H1 (cell line): ENCODE measurements at places on chromosomes 16 and 17.

GRCh38 chr17:34651402-34651811, 72.0 kb downstream of the TMEM132E start:
- H3K36me3 ChIP-seq = no peaks in the 10 kb centered on the region
- no peak overlapping the region for H3K4me3 ChIP-seq
- no peaks in the 10 kb centered on the region for H3K4me1 ChIP-seq
- DNase-seq = no peak
- H3K27me3 ChIP-seq = no peaks in the 10 kb centered on the region

DNA sequence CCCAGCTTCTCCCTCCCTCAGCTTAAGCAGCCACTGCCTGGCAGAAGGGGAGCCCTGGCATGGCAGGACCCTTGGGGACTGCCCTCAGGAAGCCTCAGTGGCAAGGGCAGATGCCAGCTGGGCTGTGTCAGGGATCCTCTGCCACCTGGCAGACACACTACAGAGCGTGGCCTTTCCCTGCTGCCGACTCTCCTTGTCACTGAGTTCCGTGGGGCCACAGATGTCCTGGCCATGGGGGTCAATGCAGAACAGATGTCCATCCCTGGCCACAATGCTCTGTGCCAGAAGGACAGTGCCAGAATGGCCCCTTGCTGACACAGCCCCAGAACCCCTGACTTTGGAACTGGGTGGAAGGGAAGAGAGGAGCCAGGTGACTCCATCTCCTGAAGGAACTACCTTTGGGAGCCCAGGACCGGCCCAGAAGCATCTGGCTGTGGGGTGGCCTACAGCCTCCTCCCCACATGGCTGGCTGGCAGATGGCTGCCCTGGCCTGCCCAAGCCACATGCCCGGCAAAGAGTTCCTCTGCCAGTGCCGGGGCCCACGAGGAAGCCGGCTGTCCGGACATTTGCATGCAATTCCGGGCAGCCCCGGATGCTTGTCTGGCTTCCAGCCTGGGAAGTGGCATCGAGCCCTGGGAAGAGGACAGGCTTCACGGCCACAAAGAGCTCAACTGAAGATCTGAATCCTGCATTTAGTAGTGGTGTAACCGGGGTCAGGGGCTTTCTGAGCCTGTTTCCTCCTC, 24.1 kb downstream of the NPTX1 start:
- DNase-seq = no peak
- H3K27me3 ChIP-seq = no peaks in the 10 kb centered on the region
- no peaks in the 10 kb centered on the region for H3K36me3 ChIP-seq
- no peak overlapping the region for H3K27ac ChIP-seq
- no peak overlapping the region for H3K4me3 ChIP-seq

- H3K4me1 ChIP-seq = no peaks in the 10 kb centered on the region
- DNase-seq = no peak
- H3K27ac ChIP-seq = no peak overlapping the region
Measured at GRCh38 chr16:28064150-28064549, 636 bp upstream of the GSG1L start.

- DNase-seq = no peak
- no peaks in the 10 kb centered on the region for H3K36me3 ChIP-seq
- peaks cover 30% of the 10 kb centered on the region for H3K27me3 ChIP-seq
- no peak overlapping the region for H3K27ac ChIP-seq
Measured at GRCh38 chr16:85078226-85078625, 34.0 kb downstream of the CIBAR2 start.

DNA sequence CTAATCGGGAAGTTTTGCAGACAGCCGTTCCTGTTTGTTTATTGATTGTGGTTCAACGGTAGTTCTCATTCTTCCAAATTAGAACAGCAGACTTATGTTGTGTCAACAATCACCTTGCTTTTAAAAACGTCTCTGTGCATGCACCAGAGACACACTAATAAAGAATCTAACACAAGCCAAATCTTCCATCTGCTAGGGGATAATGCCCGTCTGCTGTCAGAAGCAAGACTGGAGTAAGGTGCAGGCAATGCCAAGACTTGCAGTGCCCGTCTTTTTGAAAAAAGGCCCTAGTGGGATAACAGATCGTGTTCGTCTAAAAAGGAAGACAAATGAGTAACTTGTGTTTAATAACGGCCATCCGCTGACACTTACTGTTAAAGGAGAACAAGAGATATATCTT, 158.4 kb downstream of the KCNJ2 start:
- no peaks in the 10 kb centered on the region for H3K4me1 ChIP-seq
- no peaks in the 10 kb centered on the region for H3K36me3 ChIP-seq
- no peak overlapping the region for H3K4me3 ChIP-seq
- H3K27me3 ChIP-seq = no peaks in the 10 kb centered on the region

- H3K27me3 ChIP-seq = no peaks in the 10 kb centered on the region
- no peak overlapping the region for H3K27ac ChIP-seq
- H3K4me3 ChIP-seq = no peak overlapping the region
- no peaks in the 10 kb centered on the region for H3K36me3 ChIP-seq
- peaks cover 7% of the 10 kb centered on the region for H3K4me1 ChIP-seq
Measured at GRCh38 chr17:17511293-17511741, 15.1 kb upstream of the RASD1 start.

DNA sequence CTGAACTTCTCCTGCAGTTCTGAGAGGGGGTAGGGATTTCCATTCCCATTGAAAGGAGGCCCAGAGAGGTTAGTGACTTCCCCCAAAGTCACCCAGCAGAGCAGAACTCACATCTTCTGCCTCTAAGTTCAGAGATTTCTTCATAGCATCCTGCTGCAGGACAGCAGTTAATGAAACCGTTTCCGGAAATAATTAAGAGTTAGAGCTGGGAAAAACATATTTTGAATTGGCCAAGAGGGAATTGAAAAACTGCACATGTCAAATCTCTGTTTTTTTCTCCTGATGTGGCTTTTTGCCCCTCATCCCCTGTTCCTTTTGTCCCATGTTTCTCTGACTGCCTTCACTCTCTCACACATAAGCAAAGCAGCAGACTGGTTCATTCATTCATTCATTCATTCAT, 26.6 kb downstream of the ITPRIPL2 start:
- no peaks in the 10 kb centered on the region for H3K27me3 ChIP-seq
- DNase-seq = no peak
- H3K4me3 ChIP-seq = no peak overlapping the region
- 0 out of 2 replicates have a peak, but pooled peaks cover 3% of the 10 kb centered on the region for H3K4me1 ChIP-seq
- H3K36me3 ChIP-seq = no peaks in the 10 kb centered on the region
- no peak overlapping the region for H3K27ac ChIP-seq

GRCh38 chr16:3695610-3696369, 21.5 kb downstream of the TRAP1 start:
- no peaks in the 10 kb centered on the region for H3K36me3 ChIP-seq
- H3K4me3 ChIP-seq = no peak overlapping the region
- H3K4me1 ChIP-seq = no peaks in the 10 kb centered on the region; the same call in 1 of the 2 replicates
- no peaks in the 10 kb centered on the region for H3K27me3 ChIP-seq
- DNase-seq = no peak

DNA sequence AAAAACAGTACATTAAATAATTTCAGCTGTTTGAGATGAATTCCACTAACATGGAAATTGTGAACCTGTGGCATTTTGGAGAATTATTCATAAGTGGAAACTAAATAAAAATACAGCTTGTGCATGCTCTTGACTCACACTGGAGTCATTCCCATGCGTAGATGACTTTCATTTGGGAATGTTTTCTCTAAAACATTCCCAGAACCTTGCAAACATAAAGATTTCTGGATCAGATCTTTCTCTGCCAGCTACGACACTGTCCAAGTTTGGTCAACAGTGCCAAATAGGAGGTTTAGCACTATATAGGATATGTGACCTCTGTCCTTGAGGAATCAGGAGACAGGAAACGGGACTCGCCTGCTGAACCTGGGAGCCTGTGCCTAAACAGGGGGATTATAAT, 400.9 kb downstream of the SLC39A11 start:
- no peaks in the 10 kb centered on the region for H3K27me3 ChIP-seq
- no peaks in the 10 kb centered on the region for H3K4me1 ChIP-seq
- DNase-seq = no peak
- H3K36me3 ChIP-seq = no peaks in the 10 kb centered on the region

DNA sequence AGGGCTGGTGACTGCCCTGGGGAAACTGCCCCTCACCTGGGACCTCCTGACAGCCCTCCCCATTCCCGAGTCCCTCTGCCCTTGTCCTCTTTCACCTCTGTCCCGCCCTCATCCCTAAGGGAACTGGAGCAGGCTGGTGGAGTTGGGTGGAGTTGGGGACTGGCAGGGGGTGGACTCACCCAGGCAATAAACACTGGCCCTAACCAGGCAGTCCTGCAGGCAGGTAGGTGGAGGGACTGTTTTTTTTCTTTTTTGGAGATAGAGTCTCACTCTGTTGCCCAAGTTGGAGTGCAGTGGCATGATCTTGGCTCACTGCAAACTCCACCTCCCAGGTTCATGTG, 11.7 kb downstream of the GCGR start:
- H3K27ac ChIP-seq = no peak overlapping the region
- no peaks in the 10 kb centered on the region for H3K4me1 ChIP-seq
- no peaks in the 10 kb centered on the region for H3K27me3 ChIP-seq
- no peak for DNase-seq

GRCh38 chr17:63881935-63882601, at the start of gene GH2:
GH2 (minus strand) TSS chr17:63881944; CDS start chr17:63881801, 143 bp downstream.
- no peaks in the 10 kb centered on the region for H3K27me3 ChIP-seq
- no peak for DNase-seq
- peaks cover 15% of the 10 kb centered on the region for H3K4me1 ChIP-seq
- no peaks in the 10 kb centered on the region for H3K36me3 ChIP-seq

GRCh38 chr17:60165971-60166370, 16.2 kb downstream of the CA4 start:
- no peaks in the 10 kb centered on the region for H3K4me1 ChIP-seq
- H3K27ac ChIP-seq = no peak overlapping the region
- H3K4me3 ChIP-seq = no peak overlapping the region
- no peaks in the 10 kb centered on the region for H3K27me3 ChIP-seq
- H3K36me3 ChIP-seq = no peaks in the 10 kb centered on the region
- no peak for DNase-seq

- no peak overlapping the region for H3K27ac ChIP-seq
- peaks cover 5% of the 10 kb centered on the region; the same call in 1 of the 2 replicates for H3K4me1 ChIP-seq
- no peaks in the 10 kb centered on the region for H3K36me3 ChIP-seq
- DNase-seq = no peak
- peak overlapping the region; percentile 92 for H3K4me3 ChIP-seq
Measured at GRCh38 chr16:66933776-66934137, 445 bp downstream of the CIAO2B start.

DNA sequence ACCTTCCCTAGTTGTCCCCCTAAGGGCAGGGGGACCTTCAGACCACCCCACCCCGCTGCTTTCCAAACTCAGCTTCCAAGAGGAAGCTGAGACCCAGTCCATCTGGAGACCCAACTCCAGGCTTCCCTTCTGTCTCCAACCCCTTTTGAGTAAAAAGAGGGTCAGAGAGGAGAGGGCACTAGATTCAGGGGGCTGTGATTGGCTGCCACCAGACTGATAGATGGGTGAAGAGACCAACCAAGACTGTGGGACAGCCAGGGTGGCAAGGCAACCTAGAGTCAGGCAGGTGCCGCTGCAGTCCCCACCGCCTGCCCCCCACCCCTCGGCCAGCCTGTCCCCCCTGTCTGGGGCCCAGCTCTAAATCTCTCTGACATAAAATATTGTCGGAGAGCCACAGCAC, 92.5 kb downstream of the SDK2 start:
- DNase-seq = no peak
- H3K27me3 ChIP-seq = no peaks in the 10 kb centered on the region
- H3K27ac ChIP-seq = no peak overlapping the region
- H3K4me1 ChIP-seq = peaks cover 16% of the 10 kb centered on the region

DNA sequence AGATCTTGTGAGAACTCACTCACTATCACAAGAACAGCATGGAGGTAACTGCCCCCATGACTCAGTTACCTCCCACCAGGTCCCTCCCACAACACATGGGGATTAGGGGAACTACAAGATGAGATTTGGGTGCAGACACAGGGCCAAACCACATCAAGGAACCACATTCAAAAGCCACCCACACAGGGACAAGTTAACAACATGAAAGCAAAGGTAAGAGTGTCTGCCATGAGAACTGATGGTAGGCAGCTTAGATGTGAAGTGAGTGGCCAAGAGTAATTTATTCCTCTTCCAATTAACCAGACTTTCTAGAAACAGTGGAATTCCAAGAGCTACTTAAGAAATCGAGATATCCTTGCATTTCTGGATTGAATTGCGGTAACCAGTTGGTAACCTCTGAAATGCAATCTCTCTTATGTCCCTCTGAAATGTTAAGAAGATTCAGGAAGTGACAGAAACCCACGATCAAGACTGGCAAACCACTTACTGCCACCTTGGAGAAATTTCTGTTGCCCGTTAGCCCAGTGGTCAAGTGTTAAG, 167.4 kb upstream of the CACNG5 start:
- no peak for DNase-seq
- H3K36me3 ChIP-seq = no peaks in the 10 kb centered on the region
- no peak overlapping the region for H3K4me3 ChIP-seq

GRCh38 chr16:74501484-74502478, 80.5 kb upstream of the CLEC18B start:
- H3K27ac ChIP-seq = no peak overlapping the region
- H3K4me1 ChIP-seq = no peaks in the 10 kb centered on the region
- no peak overlapping the region for H3K4me3 ChIP-seq
- no peaks in the 10 kb centered on the region for H3K27me3 ChIP-seq
- DNase-seq = no peak
- peaks cover 9% of the 10 kb centered on the region for H3K36me3 ChIP-seq

DNA sequence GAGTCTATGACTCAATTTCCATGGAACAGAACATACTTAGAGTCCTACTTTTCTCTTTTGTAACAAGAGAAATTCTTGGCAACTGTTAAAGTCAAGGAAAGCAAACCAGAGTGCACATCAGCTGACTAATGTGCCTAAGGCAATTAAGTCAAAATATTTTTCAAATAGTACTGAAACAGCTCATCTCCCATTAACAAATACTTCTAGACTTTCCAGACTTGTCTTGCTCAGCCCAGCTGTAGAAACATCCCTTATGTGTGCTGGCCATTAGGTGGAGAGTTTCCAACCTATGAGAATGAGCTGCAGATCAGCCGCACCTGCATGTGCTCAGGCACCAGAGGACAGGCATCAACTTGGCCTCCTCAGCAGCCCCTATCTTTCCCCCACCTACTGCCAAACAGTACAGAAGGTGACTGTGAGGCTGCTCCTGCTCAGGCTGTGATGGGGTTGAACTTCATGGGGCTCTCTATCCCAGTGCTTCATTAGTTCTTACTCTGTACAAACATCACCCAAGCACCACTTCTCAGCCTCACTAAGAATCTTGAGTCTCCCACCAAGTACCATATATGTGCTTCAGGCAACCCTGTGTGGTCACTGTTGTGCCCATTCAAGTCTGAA, 32.2 kb downstream of the TEX2 start:
- no peak for DNase-seq
- no peak overlapping the region for H3K4me3 ChIP-seq
- no peak overlapping the region for H3K27ac ChIP-seq
- no peaks in the 10 kb centered on the region for H3K36me3 ChIP-seq
- no peaks in the 10 kb centered on the region for H3K27me3 ChIP-seq
- H3K4me1 ChIP-seq = peaks cover 3% of the 10 kb centered on the region; the same call in 1 of the 2 replicates

DNA sequence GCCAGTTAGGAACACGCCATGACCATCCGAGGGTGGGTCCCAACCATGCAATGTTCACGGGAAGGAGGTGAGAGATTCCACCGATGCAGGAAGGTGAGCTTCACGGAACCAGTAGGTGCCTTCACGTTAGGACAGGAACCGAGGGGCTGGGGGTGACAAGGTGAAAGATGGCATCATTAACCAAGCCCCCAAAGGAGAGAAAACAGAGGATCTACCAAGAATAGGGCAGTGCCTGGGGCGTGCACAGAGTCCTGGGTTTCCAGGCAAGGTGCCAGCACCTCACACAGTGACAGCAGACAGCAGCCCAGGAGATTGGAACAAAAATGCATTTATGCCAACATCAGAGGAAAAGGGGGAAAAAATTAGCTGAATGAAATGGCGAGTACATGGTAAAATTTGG, 137.9 kb downstream of the GSG1L start:
- no peak overlapping the region for H3K4me3 ChIP-seq
- H3K27me3 ChIP-seq = no peaks in the 10 kb centered on the region
- H3K36me3 ChIP-seq = no peaks in the 10 kb centered on the region
- DNase-seq = no peak
- H3K27ac ChIP-seq = no peak overlapping the region
